ENCODE measurements at places on chromosomes 3 and 15. TPM values are rescaled to one million over a fixed set of nuclear protein-coding genes. Genes with fewer than 3 reads are reported as not detected.

The KLHL40 gene
- not detected for total RNA-seq

The IL20RB gene
- total RNA-seq = 163 TPM

The CSPG4 gene
- total RNA-seq = 0.05 TPM

The TMC3 gene
- total RNA-seq = not detected

The PP2D1 gene
- total RNA-seq = not detected

The FMN1 gene
- 1.2 TPM for total RNA-seq

The CACNA2D3 gene
- 1.5 TPM for total RNA-seq

The LRRC31 gene
- total RNA-seq = not detected

The SV2B gene
- 0.96 TPM for total RNA-seq

The SGO1 gene
- 12.2 TPM for total RNA-seq

The GOLGA6A gene
- total RNA-seq = not detected

The QARS1 gene
- 114 TPM for total RNA-seq

The TRIM71 gene
- total RNA-seq = 0.05 TPM

The ZNF80 gene
- total RNA-seq = not detected

The RPL14 gene
- total RNA-seq = 3,432 TPM

The COL6A5 gene
- total RNA-seq = not detected

The LRRC34 gene
- not detected for total RNA-seq

The TMEM42 gene
- total RNA-seq = 27.8 TPM

Measured in MCF 10A (cell line).